Stimulated activated CD4-positive, alpha-beta T cell treated with anti-CD3 and anti-CD28 coated beads, Interleukin-1b, Interleukin-23, amount 100 ng/mL, for 1 hour (primary cell): ENCODE measurements at places on chromosomes 7 and 10.

- DNase-seq = no peak
Measured at GRCh38 chr10:65294329-65294728, 1631.5 kb upstream of the LRRTM3 start.

DNA sequence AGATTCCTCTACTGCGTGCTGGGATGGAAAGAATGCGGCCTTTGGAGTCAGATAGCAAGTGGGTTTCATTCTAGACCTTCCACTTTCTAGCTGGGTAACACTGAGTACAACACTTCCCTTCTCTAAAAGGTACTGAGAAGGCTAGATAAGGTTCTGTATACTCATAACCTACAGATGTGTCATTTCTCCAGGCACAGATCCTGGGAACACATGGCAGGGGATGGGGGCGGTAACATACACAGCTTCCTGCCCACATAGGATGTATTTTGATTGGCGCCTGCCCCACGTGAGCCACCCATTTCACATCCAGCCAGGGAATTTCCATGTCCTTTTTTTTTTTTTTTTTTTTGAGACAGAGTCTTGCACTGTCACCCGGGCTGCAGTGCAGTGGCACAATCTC, 31.8 kb downstream of the KLRG2 start:
- DNase-seq = no peak

- no peak for DNase-seq
Measured at GRCh38 chr7:157250605-157251228, 86.1 kb upstream of the DNAJB6 start.

DNA sequence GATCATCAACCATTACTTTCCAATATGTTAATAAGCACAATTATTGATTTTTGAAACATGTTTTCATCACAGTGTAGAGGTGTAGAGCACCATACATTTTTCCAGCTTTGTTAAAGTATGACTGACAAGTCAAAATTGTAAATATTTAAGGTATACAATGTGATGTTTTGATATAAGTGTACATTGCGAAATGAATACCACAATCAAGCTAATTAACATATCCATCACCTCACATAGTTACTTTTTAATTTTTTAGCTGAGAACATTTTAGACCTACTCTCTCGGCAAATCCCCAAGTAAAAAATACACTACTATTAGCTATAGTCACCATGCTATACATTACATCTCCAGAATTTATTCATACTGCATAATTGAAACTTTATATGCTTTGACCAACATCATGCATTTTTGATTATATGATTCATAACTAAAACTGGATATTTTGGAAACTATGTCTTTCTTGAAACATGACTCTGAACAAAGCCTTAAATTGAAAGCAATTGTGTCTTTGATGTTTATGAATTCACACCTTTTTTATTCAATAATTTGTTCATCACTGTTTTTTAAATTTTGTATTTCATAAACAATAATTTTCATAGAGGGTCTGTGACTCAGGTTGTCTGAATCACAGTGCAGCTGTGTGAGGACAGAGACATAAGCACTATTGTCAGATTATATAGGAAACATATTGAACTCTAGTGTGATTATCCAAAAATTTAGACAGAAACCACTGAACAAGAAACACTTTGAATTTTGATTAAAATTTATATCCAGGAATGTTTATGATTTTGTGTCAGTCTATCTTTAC, 486.1 kb downstream of the SEMA3D start:
- no peak for DNase-seq

- no peak for DNase-seq
Measured at GRCh38 chr10:110746969-110747608, 103.0 kb downstream of the RBM20 start.

- no peak for DNase-seq
Measured at GRCh38 chr10:4683137-4683536, 142.9 kb upstream of the AKR1E2 start.

GRCh38 chr10:131142517-131143380, 168.8 kb downstream of the TCERG1L start:
- DNase-seq = no peak

GRCh38 chr7:157617401-157617800, 280.6 kb downstream of the DNAJB6 start:
- DNase-seq = no peak

DNA sequence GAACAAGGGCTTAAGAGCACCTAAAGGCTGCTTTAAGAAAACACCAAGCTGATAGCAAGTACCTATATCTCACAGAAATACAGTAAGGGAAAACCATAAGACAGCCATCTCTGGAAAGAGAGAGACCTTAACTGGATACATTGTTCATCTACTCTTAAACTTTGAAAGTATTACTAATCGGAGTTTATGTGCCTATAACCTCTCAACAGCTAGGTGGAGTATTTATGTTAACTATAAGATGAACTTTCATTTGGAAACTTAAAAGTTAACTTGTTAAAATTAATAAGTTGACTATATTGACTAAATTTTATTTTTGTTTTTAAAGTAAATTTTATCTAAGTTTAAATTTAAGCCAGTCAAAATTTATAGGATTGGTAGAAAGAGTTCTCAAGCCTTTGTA, 90.6 kb downstream of the USP6NL start:
- no peak for DNase-seq

- no peak for DNase-seq
Measured at GRCh38 chr10:4766454-4766853, 59.6 kb upstream of the AKR1E2 start.

DNA sequence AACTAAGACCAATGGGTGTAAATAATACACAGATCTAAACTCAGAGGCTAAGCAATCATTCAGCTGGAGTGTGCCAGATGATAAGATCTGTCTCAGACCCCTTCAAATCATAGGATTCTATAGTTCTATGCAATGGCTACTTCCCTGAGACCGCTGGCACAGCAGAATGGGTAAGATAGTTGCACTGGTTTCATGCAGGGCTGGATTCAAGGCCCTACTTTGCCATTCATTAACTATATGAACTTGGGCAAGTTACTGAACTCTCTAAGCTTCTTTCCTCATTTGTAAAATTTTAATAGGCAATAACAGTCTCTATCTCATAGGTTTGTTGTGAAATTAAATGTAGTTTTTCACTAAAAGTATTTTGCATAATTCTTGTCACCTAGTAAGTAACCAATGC, 62.0 kb downstream of the TFEC start:
- no peak for DNase-seq

DNA sequence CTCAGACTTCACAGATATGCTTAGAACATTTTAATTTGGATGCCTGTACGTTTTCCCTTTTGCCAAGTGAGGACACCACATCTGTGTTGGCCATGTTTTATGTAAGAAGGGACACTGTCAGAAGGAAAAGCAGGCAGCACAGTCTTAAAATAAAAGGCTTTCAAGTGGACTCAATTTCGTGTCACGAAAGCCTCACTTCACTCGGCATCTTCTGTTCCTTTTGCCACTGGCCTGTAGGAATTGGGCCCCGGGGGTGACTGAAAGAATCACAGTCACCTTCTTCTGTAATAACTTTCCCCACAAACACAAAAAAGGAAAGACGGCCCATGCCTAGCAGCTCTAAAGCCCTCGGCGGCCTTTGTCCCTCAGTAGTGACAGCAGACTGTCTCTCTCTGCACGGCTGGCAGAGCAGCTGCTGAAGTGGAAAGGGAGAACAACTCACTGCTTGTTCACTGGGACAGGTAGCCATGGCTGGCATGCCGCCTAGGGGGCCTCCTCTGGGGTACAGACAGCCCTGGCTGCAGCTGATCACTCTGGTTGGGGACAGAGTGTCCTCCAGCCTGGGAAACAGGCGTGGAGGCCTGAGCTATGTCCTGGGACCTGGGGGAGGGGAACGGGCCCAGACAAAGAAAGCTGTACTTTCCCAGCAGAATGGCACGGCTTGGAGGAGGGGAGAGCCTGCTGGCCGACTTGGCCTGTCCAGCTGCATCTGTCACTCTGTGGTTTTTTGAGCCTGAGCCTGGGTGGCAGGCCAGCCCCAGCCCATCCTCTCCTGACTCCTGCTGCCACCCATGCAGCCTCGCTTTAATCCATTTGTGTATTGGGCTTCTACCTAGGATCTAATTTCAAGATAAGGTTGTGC, 4.4 kb downstream of the RASSF4 start:
- DNase-seq = no peak
